ENCODE measurements at places on chromosomes 2 and 18.

DNA sequence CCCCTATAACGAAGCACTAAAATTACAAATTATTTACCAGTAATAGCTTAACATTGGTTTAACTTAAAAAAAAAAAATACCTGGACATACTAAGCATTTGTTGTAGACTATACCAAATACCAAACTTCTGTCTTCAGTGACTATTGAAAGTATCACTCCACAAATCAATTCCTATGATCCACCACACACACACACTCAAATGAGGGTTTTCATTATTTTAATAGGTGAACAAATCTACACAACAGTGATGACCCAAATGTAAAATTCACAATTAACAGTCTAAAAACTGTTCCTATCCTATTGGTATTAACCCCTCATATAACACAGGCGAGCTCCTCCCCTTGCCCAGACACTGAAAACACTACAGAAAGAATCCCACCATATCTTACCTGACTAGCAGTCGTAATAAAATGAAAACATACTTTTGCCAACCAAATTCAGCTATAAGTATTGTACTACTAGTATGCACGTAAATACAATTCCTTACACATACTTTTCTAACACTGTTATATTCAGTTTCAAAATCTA, 2.5 kb downstream of the SP3 start:
- DNase-seq: no peak

DNA sequence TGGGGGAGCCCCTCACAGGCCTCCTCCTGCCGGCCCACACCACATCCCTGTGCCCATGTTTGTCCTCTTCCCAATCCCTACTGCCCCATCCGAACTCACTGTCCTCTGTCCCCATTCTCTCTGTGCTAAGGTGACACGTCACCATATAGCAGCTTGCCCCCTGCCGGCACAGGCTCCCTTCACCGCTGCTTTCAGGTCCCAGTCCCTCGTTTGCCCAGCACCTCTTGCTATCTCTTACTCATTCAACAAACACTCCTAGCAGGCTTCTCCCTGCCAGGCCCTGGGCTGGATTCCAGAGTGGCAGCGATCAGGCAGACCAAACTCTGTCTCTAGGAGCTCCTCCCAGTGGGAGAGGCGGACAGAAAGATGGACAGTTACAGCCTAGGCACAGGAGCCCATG, 74.3 kb downstream of the TFCP2L1 start:
- no peak for DNase-seq

DNA sequence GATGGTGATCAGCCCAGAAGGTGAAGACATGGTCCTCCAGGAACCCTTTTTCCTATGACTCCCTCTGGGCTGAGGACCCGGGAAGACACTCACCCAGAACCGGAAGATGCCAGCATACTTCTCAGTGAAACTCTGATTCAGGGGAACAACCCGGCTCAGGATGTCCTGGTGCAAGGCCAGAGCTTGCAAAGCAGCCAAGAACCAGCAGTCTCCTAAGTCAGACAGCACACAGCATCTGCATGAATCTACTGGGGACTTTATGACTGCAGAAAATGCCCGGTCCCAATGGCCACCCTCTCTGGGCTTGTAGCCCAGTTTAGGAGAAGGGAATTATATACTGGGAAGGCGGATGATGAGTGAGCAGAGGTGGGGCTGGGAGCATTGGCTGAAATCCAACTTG, 15.3 kb downstream of the CAPN14 start:
- no peak for DNase-seq

DNA sequence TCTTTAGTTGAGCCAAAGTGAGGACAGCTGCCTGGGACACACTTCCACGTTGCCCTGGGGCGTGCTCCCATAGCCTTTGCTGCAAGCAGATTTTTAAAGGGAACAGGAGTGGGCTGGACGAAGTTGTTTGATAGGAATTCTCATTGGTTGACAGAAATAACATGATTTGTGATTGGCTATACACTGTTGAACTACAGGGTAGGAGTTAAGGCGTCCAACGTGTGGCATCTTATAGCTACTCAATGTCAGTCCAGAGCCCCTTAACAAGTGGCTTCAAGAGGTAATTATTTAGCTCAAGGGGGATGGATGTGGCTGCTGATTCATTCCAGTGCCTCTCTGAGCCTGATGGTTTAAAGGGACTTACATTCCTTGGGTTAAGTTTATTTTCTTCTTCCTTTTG, 65.5 kb downstream of the ACAA2 start:
- DNase-seq: peak; percentile 51

DNA sequence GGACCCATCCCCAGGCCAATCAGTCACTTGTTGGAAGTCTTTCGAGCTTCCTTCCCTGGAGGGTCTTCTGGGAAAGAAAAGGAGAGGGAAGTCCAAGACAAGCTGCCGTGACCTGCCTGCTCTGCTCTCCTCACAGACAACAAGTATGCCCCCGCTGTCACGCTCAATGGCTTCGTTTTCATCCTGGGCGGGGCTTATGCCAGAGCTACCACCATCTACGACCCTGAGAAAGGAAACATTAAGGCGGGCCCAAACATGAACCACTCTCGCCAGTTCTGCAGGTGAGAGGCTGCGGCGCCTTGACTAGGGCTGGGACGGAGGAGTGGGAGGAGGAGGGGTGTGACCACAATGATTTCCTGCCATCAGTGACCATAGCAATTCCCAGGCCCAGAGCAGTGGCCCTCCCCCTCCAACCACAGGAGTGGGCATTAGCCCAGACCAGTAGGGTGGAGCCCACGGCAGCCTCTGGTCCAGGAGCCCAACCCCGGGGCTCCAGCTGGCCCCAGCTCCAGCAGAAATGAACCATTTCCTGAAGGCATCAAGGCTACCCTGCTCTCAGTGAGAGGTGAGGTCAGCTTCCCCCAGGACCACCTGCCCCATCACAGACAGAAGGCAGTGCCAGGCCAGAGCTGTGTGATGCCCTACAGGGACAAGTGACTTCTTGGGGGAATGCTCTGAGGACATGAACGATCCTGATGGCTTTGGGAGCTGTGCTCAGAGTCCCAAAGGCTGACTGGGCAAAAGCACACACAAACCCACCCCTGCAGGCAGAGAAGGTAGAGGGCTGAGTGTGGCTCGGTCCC, 223.1 kb downstream of the ATAD2B start:
- DNase-seq: no peak

DNA sequence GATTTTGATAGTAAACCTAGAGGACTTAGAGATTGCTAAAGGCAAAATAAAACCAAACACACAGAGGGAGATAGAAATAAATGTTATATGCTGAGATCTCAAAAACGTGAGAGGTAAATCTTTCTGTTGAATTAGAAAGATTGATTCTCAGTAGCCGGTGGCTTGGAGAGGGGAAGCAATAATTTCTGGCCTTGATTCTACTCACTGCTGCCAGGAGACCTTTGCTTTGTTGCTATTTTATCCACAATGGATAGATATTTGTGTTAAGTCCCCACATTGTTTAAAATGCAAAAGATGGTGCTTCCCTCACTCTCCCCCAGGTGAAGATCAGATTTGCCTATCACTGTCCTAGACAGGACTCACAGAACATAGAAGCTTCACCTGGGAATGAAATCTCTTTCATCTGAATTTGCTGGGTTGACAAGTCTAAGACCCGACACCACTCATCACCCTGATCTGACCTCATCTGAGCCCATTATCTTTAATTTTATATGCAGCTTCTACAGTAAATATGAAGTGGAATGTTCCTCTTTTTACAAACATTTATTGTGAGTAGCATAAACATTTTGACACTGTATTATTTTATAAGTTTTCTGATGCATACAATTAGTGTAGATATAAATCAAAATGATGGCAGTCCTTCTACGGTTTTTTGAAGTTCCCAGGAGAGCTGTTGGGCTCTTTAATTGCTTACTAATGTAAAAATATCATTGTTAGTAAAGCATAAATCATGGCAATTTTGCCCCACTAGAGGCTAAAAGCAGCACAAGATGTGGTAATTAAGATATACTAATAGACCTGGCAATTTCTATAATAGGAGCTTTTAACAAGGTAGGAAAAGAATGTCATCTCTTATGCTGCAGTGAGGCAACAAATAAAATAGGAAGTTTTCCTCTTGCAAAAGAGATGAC, 149.7 kb downstream of the DCC start:
- DNase-seq: no peak

- no peak for DNase-seq
These were observed 368.7 kb upstream of the ID2 start for GRCh38 chr2:8312861-8313830.

GRCh38 chr2:18900691-18901141, 311.3 kb upstream of the NT5C1B start:
- DNase-seq: peak; percentile 51

DNA sequence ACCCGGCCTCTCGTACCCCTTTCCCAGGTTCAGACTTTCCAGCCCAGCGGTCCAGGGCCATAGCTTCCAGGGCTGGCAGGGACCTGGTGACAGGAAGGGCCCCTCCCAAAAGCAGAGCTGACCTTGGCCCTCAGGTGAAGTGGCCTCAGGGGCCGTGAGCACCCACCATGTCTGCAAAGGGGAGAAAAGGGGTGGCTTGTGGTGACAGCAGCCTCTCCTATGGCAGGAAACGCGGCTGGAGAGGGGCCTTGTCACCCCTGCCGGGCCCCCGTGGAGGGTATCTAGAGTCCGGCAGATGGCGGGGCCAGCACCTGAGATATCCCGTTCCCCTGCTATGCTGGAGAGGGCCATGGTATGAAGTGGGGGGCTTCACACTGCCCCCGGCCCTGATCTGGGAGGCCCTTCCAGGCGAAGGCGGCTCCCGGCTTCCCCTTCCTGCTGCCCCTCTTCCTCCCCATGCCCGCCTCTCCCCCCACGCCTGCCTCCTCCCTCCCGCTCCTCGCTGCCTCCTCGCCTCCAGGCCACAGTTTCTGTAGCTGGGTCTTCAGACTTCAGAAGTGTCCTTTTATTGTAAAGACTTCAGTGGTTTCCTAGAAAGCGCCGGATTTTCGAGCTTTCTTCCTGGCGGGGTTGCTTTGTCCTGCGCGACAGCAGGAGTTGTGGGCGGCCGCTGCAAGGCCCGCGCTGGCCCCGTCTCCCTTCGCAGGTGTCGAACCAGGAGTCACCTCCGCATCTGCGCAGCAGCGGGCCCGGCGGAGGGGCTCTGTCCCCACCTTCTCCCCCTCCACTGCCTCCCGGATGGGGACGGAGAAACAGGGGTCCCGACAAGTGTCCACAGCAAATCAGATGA, 240.5 kb upstream of the MYT1L start:
- no peak for DNase-seq

DNA sequence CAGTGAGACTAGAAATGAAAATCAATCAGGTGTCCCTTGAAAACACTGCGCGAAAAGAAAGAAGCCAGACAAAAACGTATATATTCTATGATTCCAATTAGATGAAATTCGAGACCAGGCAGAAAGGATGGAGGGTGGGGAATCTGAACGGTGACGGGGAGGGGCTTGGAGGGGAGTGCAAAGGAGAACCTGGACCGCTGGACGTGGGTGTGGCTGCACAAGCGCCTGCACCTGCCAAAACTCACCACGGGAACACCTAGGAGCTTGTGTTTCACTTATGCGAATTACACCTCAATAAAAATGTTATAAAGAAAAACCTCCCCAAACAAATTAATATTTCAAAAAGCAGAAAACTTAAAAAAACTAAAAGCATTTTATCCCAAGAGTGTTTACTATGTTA, 21.9 kb downstream of the THAP4 start:
- no peak for DNase-seq

- no peak for DNase-seq
These were observed 99.9 kb downstream of the ASXL3 start for GRCh38 chr18:33677891-33678290.

DNA sequence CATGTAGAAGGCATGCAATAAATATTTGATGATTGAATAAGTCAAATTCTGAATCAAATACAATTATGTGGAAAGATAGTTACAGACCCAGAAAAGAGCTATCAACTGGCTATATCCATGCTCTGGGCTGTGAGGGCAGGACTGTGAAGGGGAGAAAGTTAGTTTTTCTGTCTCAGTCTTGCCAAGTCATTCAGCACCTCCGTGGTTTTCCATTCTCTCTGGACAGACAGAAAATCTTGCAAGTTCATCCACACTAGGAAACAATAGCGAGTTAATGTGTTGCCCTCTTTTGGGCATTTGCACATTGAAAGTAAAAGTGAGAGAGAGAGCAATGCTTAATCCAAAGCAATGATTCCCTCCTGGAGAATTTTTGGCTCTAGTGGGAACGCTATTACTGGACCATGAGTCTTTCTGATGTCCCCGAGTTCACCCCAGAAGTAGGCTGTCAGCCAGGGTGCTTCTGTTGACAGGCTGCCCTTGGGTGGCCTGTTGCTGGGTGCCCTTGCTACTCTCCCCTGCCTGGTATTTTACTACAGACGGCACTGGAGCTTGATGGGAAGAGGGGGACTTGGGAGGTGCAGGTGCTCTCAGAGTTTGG, 238.3 kb downstream of the LOXHD1 start:
- DNase-seq: no peak

All from cardiac fibroblast (primary cell).